ENCODE measurements at places on chromosomes 7 and 10. TPM values are rescaled to one million over a fixed set of nuclear protein-coding genes. Genes with fewer than 3 reads are reported as not detected.
A peak's percentile ranks its signal among the peaks of the same experiment; 100 is the strongest.

DNA sequence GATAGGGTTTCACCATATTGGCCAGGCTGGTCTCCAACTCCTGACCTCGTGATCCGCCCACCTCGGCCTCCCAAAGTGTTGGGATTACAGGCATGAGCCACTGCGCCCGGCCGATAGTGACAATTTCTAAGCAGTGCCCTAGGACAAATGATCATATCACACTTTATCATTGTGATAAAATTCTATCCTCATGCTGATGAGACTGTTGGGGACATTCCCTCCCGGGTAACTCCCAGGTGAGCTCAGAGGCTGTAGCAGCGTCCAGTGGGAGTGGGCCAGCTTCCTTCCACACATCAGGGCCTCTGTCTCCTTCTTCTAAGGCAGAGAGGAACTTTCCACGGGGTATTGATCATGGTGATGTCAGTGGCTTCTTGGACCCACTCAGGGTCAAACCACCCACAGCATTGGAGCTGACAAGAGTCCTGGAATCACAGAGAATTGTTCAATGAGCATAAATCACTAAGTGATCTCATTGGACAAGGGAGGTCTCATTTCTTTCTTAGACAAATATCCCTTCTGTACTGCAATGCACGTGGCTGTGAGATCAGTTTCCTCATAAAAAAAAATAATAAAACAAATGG, 256.1 kb downstream of the KLF6 start:
- DNase-seq, result no peak
- H3K4me1 ChIP-seq, result peaks cover 1% of the 10 kb centered on the region
- no peak overlapping the region for H3K4me3 ChIP-seq
- H3K27me3 ChIP-seq, result peaks cover 14% of the 10 kb centered on the region
- H3K27ac ChIP-seq, result no peak overlapping the region

GRCh38 chr7:106629516-106629915, 31.4 kb downstream of the CCDC71L start:
- H3K4me3 ChIP-seq, result no peak overlapping the region
- no peaks in the 10 kb centered on the region for H3K36me3 ChIP-seq
- DNase-seq, result no peak

The SLC18A2 gene
- not detected for total RNA-seq

The ADAM8 gene
- total RNA-seq, result 41.1 TPM

- H3K4me1 ChIP-seq, result peaks cover 65% of the 10 kb centered on the region
- DNase-seq, result no peak
- no peaks in the 10 kb centered on the region for H3K27me3 ChIP-seq
- H3K27ac ChIP-seq, result peak overlapping the region; percentile 66
Measured at GRCh38 chr7:155744971-155745683, 67.1 kb downstream of the SHH start.

DNA sequence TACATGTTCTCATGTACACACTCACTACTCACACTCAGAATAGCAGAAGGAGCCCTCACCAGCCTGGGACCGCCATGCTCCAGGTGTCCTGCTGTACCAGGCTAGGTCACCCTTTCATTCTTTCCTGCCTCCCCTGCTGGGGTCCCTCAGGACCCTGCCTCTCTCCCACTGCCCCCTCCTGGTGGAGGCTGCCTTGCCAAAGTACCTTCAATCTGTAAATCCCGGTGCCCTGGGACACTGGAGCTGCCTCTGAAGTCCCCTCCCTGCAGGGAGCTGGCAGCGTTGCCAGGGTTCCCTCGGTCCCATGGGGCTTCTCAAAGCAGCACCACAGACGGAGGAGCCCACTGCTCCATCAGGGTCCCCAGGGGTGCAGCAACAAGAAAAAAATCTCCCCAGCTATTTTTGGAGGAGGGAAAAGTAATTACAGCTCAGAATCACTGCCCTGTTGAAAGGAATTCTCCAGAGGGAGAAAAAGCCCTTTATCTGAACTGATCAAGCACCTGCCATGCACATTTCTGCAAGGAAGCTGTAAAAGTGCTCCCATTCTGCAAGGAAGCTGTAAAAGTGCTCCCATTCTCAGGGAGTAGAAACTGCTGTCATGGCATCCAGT, 259.9 kb downstream of the PTPRN2 start:
- H3K4me1 ChIP-seq, result no peaks in the 10 kb centered on the region
- DNase-seq, result no peak
- no peaks in the 10 kb centered on the region for H3K27me3 ChIP-seq
- H3K36me3 ChIP-seq, result peaks cover 10% of the 10 kb centered on the region

DNA sequence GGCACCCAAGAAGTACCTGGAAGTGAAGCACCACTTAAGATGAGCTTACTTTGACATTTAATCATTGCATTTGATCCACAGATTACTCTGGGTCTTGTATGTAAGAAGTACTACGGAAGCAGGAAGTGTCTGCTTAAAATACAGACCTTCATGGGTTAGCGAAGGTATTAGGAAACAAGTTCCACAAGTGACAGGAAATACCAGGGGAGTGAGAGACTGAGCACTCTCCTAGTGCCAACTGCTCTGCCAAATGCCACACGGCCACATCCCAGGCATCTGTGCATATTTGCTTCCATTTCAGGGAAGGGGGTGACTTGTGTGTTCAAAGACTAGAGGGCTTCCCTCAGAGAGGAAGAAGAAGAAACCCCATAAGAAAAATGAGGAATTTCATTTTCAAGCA, 57.2 kb upstream of the ANK3 start:
- no peaks in the 10 kb centered on the region for H3K36me3 ChIP-seq
- H3K4me3 ChIP-seq, result no peak overlapping the region
- peaks cover 2% of the 10 kb centered on the region for H3K4me1 ChIP-seq

- H3K27ac ChIP-seq, result no peak overlapping the region
- no peaks in the 10 kb centered on the region for H3K27me3 ChIP-seq
- no peaks in the 10 kb centered on the region for H3K36me3 ChIP-seq
- no peaks in the 10 kb centered on the region for H3K4me1 ChIP-seq
Measured at GRCh38 chr10:49294731-49295130, 4.2 kb upstream of the C10orf71 start.

The EVX1 gene
- total RNA-seq, result not detected

DNA sequence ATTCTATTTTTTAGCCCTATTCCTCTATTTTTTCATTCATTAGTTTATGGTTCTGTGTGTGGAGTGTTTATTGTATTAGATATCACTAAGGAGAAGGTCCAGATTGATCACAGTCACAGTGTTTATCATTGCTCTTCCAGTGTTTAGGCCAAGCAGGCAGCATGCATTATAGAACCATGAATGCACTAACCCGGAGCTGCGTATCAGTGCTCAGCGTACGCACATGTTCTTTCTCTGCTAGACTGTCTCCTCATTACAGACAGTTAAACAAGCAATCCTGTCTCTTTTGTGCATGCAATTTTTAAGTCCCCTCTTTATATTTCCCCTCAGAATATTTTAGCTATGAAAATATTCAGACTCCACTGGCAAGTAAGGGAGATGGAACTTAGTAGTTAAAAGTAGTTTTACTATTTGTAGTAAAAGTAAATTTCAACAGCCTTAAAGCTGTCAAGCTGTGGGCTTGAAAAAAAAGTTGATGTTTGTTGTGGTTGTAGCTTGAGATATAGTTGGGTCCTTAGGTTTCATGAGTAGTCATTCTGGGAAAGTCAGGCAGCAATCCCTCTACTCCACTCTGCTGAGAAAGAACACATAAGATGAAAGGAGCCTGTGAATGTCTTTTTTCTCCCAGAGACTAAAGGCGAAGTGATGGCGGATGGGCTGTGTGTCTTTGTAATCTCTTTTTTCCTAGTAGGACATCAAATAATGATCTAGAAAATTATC, 260.4 kb downstream of the CDK14 start:
- H3K4me3 ChIP-seq, result no peak overlapping the region
- H3K4me1 ChIP-seq, result no peaks in the 10 kb centered on the region

The THSD7A gene
- total RNA-seq, result not detected

The VAX1 gene
- total RNA-seq, result not detected

DNA sequence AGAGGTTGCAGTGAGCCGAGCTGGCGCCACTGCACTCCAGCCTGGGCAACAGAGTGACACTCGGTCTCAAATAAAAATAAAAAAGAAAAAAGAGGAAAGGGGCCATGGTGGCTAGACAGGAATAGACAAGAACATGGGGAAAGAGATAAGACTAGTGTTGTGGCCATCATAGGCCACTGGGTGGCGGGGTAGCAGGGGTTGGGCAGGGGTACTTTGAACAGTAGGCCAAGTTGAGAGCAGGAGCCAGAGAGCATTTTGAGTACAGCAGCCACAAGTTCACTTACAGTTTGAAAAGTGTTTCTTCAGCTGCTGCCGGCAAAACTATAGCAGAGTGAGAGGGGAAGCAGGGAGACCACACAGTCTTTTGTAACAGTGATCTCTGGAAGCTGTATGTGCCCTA, 656.0 kb downstream of the CNTNAP2 start:
- no peaks in the 10 kb centered on the region for H3K4me1 ChIP-seq
- H3K27me3 ChIP-seq, result no peaks in the 10 kb centered on the region
- no peak for DNase-seq
- no peak overlapping the region for H3K27ac ChIP-seq

- H3K27me3 ChIP-seq, result no peaks in the 10 kb centered on the region
- no peak overlapping the region for H3K4me3 ChIP-seq
- peaks cover 33% of the 10 kb centered on the region for H3K4me1 ChIP-seq
- H3K36me3 ChIP-seq, result peaks cover 25% of the 10 kb centered on the region
- H3K27ac ChIP-seq, result peak overlapping the region; percentile 17
Measured at GRCh38 chr7:131383417-131384285, 56.0 kb downstream of the MKLN1 start.

DNA sequence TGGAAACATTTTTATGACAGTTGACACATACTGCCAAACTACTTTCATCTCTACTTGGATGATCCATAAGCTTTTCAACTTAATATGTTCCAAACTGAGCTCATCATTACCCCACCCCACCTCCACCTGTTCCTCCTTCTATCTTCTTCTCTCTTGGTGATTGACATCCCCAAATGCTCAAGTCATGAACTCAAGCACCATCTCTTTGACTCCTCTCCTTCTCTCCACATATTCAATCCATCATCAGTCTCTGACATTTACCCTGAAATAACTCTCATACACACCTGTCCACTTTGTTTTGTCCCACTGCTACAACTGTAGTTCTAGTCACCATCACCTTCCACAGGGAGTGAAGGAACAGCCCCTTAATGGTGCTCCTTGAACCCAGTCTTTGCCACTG, 43.3 kb downstream of the SGCE start:
- no peak overlapping the region for H3K4me3 ChIP-seq
- peaks cover 18% of the 10 kb centered on the region for H3K27me3 ChIP-seq
- no peaks in the 10 kb centered on the region for H3K36me3 ChIP-seq
- H3K4me1 ChIP-seq, result no peaks in the 10 kb centered on the region

GRCh38 chr10:14579405-14579804, 195.3 kb downstream of the FAM107B start:
- H3K36me3 ChIP-seq, result peaks cover 75% of the 10 kb centered on the region
- H3K4me1 ChIP-seq, result peaks cover 74% of the 10 kb centered on the region
- peak overlapping the region; percentile 68 for H3K27ac ChIP-seq
- no peak overlapping the region for H3K4me3 ChIP-seq
- no peaks in the 10 kb centered on the region for H3K27me3 ChIP-seq

- no peaks in the 10 kb centered on the region for H3K36me3 ChIP-seq
- H3K4me1 ChIP-seq, result no peaks in the 10 kb centered on the region
- H3K4me3 ChIP-seq, result no peak overlapping the region
- DNase-seq, result no peak
- H3K27me3 ChIP-seq, result no peaks in the 10 kb centered on the region
Measured at GRCh38 chr10:35925493-35925892, 283.4 kb upstream of the FZD8 start.

The CDH23 gene
- 1.4 TPM for total RNA-seq

- H3K4me1 ChIP-seq, result peaks cover 19% of the 10 kb centered on the region
- peak; percentile 3 for DNase-seq
- H3K27me3 ChIP-seq, result peaks cover 92% of the 10 kb centered on the region
- H3K36me3 ChIP-seq, result no peaks in the 10 kb centered on the region
- no peak overlapping the region for H3K27ac ChIP-seq
Measured at GRCh38 chr7:29565982-29566746, 2.5 kb downstream of the PRR15 start.

DNA sequence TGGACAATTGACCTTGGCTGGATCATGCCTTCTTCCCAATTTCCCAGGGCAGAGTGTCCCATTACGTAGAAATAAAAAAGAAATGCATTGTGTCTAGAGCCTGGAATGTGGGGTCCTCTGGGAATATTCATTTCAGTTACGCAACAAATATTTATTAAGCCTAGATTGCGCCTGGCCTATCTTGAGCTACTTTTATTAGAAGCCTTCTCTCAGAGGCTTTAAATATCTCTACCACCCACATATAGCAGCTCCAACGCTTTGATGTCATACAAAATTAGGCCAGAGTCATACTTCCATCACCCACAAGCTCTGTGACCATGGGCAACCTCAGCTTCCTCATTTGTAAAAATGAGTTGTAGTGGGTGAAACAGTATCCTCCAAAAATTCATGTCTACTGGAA, 24.9 kb upstream of the CARD11 start:
- H3K4me3 ChIP-seq, result no peak overlapping the region
- H3K36me3 ChIP-seq, result peaks cover 26% of the 10 kb centered on the region
- no peak for DNase-seq
- H3K27ac ChIP-seq, result peak overlapping the region; percentile 87

DNA sequence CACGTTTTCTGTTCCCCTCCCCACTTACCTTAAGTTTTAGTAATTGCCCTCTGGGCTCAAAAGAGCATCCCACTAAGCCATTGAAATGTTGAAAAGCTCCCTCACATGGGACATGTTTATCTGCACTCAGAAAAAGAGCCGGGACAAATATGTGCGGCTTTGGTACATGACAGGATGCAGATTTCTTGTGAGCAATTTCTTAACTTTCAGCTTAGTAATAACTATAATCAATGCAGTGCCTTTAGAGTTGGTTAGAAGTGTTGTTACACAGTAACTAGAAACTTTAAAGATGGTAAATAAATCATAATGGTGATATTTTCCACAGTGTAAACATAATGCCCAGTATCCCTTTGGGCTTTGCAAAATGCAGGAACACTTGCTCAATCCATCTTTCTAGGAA, 89.2 kb downstream of the ZNF365 start:
- peaks cover 2% of the 10 kb centered on the region for H3K36me3 ChIP-seq
- DNase-seq, result no peak
- no peak overlapping the region for H3K27ac ChIP-seq
- H3K4me1 ChIP-seq, result no peaks in the 10 kb centered on the region

GRCh38 chr10:118041316-118041715, 5.4 kb downstream of the RAB11FIP2 start:
- H3K4me1 ChIP-seq, result peaks cover 44% of the 10 kb centered on the region
- no peak overlapping the region for H3K4me3 ChIP-seq
- H3K27me3 ChIP-seq, result no peaks in the 10 kb centered on the region
- no peak overlapping the region for H3K27ac ChIP-seq
- DNase-seq, result no peak
- peaks cover 11% of the 10 kb centered on the region for H3K36me3 ChIP-seq

- peaks cover 4% of the 10 kb centered on the region for H3K36me3 ChIP-seq
- DNase-seq, result no peak
- H3K4me1 ChIP-seq, result no peaks in the 10 kb centered on the region
- H3K4me3 ChIP-seq, result no peak overlapping the region
Measured at GRCh38 chr7:133601617-133602016, 348.7 kb downstream of the EXOC4 start.

The CEP55 gene
- total RNA-seq, result 52.0 TPM

Data from activated naive CD8-positive, alpha-beta T cell treated with anti-CD3 and anti-CD28 coated beads for 36 hours (primary cell).